NK-92 treated with Interleukin-12 subunit alpha and Interleukin-12 subunit beta, amount 100 ng/mL, for 24 hours (cell line): ENCODE measurements at places on chromosomes 6 and 20.

- no peak for DNase-seq
Observed at GRCh38 chr6:67606906-67607828, 1027.9 kb upstream of the ADGRB3 start.

GRCh38 chr6:17361013-17361412 lies 32.4 kb upstream of the CAP2 start:
- DNase-seq: no peak

DNA sequence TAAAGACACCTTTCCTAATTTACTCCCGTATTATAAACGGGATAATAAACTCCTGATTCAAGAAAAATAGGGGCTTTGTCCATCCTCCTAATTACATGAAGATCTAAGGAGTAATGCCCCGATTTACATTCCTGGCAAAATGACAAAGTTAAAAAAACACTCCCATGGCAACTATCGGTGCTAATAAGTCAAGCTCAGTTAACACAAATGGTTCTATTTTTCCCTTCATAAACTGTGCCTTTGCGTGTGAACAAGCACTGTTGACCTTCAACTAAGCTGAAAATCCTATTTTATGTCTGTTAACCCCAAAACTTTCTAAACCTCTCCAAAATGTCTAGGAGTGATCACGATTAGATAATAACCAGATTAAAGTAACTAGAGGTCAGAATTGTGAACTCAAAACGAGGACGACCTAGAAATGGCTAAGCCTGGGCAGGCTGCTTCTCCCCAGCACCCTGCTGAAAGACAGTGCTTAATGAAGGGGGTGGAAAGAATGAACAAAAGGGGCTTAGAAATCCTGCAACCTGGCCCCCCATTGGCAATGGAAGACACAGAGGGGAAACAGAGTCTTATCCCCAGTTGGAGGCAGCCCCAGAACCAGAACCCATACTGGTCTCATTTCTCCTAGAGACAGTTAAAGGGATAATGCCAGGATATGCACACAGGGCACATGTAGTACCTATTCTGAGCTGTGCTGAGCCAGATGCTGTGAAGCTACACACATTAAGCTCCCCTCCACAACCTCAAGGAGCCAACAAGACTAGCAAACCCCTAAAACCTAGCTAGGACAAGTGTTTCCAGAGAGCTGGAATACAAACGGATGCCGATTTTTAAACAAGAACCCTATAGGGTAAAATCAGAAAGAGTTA lies 23.0 kb downstream of the SLC23A2 start:
- no peak for DNase-seq

- no peak for DNase-seq
Observed at GRCh38 chr6:131136021-131136786, 937 bp downstream of the AKAP7 start.

DNA sequence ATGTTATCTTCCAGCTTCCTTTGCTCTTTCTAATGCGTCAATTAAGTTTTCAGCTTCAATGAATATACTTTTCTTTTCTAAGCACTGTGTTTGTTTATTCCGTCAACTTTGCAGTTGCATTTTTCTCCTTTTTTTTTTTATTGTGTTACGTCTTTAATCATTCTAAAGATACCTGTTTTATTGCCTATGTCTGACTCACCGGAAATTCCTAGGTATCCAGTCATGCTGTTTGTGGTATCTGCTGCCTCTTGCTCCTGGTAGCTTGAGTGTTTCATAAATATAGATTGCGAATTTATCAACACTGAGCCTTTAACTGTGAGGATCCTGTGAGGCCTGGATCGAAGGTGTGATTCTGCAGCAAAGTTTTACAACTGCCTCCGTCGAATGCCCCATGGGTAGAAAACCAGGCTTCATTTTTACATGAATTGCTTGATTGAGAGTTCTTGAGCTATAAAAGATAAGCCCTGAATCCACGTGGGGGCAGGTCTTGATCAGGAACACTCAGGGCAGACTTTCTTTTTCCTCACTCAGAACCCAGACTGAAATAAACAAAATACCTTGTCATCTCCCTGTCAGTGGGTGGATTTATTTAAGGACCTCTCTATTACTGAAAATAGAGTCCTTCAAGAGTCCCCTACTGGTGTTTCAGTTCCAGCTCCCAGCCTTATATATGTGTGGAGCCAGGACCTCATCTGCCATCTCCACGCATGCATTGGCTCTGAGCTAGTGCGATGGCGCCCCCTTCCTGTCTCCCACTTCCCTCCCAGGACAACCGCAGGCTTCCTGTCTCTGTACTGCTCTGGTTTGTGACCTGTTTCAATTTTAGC lies 60.1 kb upstream of the LRRC1 start:
- DNase-seq: peak; percentile 10

DNA sequence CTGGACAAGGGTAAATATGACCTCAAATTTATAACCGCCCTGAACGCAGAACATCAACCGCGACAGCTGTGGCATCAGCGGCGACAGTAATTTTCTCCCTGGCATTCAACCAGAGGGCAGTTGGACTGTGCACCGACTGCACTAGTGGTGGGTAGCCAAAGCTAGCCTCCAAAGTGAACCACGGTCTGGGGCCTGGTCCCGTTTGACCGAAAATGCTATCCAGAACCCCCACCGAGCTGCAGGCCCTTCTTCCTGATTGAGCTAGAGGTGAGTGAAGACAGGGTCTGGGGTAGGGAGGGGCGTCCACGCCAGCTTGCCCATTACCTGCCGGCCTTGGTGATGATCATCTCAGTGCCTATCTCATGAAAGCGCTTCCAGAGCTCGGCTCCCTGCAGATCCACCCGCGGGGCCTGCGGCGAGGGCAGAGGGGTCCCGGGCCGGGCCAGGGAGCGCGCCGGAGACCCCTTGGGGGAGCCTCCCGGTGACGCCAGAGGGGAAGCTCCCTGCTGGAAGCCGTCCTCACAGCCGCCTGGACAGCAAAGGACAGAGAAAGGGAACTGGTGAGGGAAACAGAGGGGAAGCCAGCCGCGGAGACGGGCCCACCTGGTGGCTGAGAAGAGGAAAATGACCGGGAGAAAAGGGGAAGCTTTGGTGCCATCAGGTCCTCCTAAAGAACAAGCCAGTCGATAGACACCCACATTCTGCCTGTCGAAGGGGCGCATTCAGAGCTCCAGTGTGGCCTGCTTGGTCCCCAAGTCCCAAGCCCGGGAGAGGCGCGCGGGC lies 2.0 kb downstream of the TBX18 start:
- no peak for DNase-seq

DNA sequence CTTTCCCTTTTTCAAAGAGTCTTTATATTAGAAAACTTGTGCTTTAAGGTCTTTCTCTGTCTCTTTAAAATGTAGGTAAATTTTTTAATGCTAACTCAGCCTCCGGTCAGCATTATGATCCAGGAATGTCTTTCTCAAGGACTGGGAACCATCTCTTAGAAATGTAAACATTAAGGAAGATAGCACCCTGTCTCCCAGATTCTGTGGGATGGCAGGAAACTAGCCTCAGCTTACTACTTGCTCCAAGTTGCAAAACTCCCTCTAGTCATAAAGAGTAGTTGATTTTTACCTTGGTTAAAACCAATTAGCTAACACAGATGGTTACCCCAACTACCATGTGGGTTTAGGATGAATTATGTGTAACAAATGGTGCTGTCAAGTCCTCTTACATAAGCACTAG lies 4.7 kb upstream of the TAAR1 start:
- no peak for DNase-seq

DNA sequence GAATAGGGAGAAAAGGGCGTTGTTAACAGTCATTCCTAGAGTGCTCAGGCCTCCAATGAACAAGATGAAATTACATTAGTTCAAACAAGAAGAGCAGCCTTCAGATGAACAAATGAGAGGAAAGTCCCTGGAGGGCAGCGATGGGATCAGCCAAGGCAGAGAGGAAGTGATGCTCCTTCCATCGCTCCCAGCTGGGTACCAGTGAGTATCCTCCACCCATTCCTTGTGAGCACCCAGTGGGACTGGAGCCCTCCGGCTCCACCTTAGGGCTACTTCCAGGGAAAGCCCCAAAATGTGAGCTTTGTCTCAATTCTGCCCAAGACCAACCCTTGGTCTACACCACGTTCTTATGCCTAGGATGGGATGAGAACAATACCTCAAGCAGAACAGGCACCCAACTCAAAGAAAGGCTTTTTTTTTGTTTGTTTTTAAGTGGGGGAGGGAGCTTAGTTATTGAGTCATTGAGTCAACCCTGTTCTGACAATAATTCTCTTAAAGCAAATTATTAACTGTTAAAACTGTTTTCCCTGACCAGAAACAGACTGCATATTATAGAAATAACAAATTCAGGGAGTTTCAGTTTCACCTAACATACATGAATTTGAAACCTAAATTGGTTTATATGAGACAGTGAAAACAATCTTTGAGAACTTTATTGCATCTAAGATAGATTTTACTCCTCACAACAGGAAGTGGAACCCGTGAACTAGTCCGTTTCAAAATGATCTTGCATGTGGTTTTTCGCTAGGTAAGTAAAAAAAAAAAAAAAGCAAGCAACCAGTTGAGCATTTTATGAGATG lies 106.9 kb downstream of the IPCEF1 start:
- DNase-seq: peak; percentile 46

DNA sequence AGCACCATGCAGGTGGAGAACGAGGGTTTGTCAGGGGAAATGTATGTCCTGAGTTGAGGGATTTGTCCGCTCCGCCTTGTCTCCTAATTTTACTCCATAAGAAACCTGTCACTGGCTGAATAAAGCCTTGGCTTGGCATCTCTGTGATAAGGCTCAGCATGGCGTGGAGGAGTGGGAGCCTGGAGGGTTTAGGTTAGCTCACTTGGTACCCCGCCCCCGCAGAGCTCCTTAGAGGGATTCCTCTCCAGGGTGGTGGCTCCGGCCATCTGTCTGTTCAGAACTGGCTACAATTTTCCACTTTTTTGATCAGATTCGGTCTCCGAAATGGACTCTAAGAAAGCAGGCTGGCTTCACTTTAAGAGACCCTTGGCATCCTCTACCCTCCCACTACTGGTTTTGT lies 192.2 kb upstream of the SYNDIG1 start:
- DNase-seq: no peak

GRCh38 chr20:47191074-47191673 lies 165.3 kb downstream of the ZMYND8 start:
- no peak for DNase-seq

GRCh38 chr20:36315545-36316351 lies 9.6 kb downstream of the DLGAP4 start:
- no peak for DNase-seq
